Stimulated activated CD4-positive, alpha-beta T cell treated with anti-CD3 and anti-CD28 coated beads, Interleukin-15, amount 100 ng/mL, for 48 hours (primary cell): ENCODE measurements at places on chromosomes 2 and 18.

GRCh38 chr2:38700881-38701458, 35.1 kb downstream of the GALM start:
- no peak for DNase-seq

- DNase-seq, result no peak
These were observed 78.2 kb downstream of the AFF3 start for GRCh38 chr2:100064165-100064564.

- DNase-seq, result no peak
These were observed 39.0 kb upstream of the MAL start for GRCh38 chr2:94986392-94986963.

DNA sequence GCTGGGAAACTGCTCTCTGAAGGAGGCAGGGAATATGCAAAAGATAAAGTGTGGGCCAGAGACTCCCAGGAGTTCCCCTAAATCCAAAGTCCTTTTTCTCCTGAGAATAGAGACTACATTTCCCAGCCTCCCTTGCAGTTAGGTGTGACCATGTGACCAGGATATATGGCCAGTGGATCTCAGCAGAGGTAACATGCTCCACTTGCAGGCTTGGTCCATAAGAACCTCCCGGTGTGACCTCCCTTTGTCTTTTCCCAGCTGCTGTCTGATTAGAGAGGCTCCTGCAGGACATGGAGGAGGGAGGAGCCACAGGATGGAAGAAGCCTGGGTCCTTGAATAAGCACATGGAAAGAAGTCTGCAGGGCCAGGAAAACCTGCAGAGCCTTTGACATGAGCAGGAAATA, 76.2 kb downstream of the TGFA start:
- no peak for DNase-seq
